Left hindlimb (tissue), 1 donor: ENCODE measurements at places on chromosomes 16 and 17.
A peak's percentile ranks its signal among the peaks of the same experiment; 100 is the strongest.

GRCh38 chr17:81526662-81527571 is 1.3 kb upstream of the FSCN2 start:
- DNase-seq: no peak

- no peak for DNase-seq
Observed at GRCh38 chr17:35295686-35296085, 52.8 kb downstream of the SLFN5 start.

DNA sequence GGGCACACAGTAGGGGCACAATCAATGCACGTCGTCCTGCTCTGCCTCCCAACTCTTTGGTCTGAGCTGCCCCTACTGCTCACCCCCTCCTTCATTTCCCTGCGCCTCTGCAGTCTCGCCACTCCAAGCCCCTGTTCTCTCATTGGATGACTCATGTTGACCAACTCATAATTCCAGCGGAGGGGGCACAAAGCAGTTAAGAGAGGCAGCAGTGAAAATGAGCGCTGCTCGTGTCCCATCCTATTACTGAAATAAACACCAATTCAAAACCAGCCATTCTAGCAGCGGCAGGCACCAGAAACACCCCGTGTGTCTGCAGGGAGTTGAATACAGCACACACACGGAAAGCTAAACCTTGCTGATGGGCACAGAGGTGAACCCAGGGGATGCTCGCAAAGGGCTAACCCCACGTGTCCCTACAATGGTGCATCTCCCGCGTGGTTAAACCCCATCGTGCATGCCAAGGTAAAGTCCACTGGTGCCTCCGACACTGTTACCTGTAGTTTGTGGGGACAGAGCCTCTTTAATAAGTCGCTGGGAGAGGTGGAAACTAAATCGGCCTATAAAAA is 310.4 kb downstream of the XYLT1 start:
- peak; percentile 37 for DNase-seq

DNA sequence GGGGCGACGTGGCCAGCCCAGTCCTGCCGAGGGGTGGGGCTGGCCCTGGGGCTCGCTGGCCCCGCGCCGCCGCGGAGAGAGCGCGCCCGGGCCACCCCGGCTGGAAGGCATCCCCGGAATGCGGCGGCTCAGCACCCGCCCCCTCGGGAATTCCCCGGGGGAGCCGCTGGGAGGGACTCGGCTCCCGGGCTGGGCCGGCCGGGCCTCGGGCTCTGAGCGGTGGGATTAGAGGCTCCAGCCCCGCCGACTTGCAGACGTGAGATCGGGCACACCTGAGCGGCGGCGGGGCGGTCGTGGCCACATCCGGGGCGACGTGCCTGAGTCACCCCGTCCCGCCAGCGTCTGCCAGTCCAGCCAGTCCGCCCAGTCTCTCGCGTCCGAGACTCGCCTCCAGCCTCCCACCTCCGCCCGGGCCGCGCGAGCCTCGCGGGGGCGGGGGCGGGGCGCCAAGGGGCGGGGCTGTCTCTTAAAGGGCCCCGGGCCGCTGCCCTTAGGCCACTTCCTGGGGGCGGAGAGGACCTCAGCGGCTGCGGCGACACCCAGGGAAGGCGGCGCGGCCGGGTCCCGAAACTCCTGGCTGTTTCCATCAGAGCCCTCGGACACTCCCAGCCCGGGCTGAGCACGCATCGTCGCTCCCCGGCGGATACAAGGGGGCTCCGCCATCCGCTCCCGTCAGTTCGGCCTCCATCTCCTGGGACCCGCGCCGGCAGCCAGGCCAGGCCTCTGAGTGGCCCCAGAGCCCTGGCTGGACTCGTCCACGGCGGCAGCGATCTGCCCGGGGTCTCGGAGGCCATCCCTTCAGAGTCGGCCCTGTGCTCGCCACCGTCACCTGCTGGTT is at the start of gene KCTD11:
TSS of gene KCTD11 (plus strand) at position 498 of the 838 bp plus-strand sequence.
- DNase-seq: peak; percentile 91

DNA sequence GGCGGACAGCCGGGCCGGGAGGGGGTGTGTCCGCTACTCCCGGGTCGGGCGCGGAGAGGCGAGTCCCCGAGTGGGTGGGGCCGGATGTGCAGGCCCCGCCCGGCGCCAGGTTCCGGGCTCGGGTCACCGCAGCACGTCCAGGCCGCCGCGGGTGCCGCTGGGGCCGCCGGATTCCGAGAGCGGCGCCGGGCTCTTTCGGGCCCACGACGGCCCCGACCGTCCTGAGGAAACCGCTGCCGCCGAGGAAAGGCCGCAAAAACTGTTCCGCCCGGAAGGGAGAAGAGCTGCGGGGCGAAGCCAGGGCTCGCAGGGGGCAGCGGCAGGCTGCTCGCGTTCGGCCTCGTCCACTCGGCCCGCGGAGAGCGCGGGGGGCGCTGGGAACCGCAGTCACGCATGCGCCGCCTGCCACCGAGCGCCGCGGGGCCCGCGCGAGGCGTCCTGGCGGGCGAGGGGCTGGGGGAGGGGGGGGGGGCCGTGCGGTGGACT is at the start of gene ZKSCAN2:
TSS of gene ZKSCAN2 (minus strand) at position 376 of the 486 bp plus-strand sequence. CDS start 718 bp downstream, outside the sequence.
- DNase-seq: peak; percentile 93

DNA sequence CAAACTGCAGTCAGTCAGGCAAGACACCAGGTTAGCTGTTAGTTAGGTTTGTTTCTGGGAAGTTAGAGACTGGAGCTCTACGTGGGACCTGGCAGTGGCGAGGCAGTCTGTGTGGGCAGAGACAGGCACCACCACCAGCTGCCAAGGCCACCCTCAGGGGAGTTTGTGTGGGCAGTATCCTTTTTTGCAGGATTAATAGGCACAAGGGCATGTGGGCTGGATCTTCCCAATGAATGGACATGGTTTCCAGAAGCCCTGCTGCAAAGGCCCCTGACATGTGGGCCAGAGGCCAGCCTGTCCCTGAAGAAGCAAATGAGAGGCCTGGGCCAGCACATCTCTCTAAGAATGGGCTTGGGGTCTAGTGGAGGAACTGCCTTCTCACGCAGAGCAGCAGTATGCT is 19.2 kb upstream of the SREBF1 start:
- DNase-seq: no peak

GRCh38 chr16:11354733-11355574 is 9.7 kb downstream of the RMI2 start:
- DNase-seq: no peak

DNA sequence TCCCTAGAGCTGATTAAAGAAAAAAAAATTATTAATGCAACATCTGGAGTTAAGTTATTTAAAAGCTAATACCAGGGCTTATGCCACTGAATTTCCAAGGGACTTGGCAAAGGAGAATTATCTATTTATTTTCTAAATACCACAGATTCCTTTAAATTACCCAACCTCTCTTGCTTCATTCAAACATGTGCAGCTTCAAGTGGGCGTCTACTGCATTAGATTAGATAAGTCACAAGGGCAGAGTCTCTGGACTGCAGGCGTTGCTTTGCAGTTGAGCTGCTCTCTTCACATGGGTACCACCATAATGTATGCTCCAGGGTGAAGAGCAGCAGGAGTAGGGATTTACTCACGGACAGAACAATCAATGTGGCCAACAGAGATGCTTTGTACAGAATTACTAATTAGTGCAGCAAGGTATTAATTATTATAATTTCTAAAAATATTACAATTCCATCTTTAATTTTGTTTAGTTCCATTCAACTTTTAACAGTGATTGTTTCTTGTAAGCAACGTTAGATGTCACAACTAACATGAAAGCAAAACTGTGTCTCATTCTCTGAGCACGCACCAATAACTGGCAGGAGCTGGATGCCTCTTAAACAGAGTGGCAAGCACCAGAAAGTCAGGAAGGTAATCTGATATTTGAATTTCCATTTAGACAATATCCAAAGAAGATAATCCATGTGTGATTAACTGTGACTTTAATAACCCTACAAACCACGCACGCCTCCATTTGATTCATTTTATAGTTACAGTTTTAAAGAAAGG is 214.2 kb downstream of the STX8 start:
- no peak for DNase-seq

GRCh38 chr17:16287563-16288027 is 65.7 kb downstream of the CENPV start:
- peak; percentile 40 for DNase-seq

DNA sequence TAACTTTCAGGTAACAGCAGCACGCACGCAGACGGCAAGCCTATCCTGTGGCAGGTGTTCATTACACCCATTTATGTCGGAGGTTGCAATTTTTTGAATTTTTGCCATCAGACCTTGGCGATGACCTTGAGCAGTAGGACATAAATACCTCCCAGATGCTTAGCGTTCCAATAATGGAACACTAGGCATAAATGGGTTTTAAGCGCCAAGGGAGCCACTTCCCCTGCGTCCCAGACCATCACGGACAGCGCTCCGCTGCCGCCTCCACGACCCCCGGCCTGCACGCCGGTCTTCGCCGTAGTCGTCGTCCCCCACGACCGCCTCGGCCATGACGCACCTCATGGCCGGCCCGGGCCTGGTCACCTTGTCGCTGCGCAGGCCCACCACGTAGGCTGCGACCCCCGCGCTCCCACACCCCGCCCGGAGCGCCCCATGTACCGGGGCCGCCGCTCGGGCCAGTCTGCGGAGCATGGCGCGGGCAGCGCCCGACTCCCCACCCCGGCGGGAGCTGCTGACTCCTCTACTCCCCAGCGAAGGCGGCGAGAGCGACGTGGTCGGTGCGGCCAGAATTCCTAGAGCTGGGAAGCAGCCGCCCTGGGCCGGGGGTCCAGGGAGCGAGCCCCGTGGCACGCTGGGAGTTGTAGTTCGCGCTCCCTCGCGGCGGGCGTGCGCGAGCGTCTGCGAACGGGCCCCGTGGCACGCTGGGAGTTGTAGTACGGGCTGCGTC is 22.7 kb downstream of the TMEM235 start:
- peak; percentile 92 for DNase-seq

DNA sequence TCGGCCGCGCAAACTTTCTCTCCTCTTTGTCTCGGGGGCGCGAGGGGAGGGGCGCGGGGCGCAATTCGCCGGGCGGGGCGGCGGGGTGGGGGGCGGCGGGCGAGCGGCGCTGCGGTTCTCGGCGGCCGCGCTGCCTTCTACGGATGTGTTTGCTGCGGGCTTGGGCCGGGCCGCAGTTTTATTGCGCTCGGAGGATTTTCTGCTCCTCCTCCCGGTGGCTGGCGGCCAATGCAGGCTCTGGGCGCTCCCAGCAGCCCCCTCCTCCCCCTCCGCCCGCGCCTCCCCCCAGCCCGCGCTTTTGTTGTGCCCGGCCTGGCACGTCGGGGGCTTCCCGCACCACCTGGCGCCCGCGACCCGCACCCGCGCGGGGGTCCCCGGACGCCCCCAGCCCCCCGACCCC is at the start of gene TIMP2:
TSS of gene TIMP2 (minus strand) at position 154 of the 400 bp plus-strand sequence. CDS start 299 bp downstream, outside the sequence.
- DNase-seq: peak; percentile 94
